ENCODE measurements at places on chromosomes 1 and 21.

GRCh38 chr1:167668108-167668507, 38.1 kb downstream of the RCSD1 start:
- no peak for DNase-seq

DNA sequence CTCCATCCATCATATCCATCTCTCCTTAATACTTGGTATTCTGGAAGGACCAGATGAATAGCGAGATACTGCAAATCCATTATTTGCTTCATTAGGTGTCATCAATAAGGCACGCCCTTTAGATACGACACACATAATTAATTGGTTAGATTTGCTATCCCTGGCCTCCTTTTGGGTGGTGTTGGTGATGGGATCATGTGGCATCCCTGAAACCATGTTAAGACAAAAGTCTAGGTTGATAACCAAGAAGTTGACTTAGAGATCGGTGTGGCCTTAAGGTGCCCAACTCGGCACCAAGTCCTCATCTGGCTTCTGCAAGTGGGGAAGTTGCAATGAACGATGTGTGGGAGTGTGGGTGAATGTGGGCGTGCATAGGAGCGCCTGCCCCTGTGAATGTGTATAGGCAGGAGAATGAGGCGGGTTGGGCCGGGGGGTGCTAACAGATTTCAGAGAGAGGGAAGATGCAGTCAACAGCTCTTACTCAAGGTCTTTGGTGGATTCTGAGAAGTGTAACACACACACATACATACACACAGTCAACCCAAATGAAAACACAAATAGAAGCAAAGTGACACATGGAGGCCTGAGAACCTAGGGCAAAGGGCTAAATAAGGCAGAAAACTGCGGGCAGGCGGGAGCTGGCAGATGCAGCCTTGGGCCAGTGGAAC, 415.7 kb upstream of the ESRRG start:
- DNase-seq = no peak

DNA sequence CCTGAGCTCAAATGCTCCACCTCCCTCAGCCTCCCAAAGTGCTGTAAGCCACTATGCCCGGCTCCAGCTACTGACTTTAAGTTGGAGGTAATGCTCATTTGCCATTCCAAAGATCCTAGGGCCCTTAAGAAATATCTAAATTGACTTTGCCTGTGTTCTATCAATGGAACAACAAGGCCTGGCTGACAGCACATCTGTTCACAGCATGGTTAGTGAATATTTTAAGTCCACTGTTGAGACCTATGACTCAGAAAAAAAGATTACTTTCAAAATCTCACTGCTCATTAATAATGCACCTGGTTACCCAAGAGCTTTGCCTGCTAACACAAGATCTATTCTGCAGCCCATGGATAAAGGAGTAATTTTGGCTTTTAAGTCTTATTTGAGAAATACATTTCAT, 3.5 kb upstream of the SSX2IP start:
- DNase-seq = no peak

GRCh38 chr1:244964112-244964971, 100.0 kb upstream of the HNRNPU start:
- no peak for DNase-seq

DNA sequence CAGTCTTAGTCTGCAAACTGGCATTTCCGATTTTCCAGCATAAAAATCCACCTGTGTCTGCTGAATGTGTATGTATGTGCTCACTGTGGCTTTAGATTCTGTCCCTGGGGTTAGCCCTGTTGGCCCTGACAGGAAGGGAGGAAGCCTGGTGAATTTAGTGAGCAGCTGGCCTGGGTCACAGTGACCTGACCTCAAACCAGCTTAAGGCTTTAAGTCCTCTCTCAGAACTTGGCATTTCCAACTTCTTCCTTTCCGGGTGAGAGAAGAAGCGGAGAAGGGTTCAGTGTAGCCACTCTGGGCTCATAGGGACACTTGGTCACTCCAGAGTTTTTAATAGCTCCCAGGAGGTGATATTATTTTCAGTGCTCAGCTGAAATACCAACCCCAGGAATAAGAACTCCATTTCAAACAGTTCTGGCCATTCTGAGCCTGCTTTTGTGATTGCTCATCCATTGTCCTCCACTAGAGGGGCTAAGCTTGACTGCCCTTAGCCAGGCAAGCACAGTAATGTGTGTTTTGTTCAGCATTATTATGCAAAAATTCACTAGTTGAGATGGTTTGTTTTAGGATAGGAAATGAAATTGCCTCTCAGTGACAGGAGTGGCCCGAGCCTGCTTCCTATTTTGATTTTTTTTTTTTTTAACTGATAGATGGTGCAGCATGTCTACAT, 2.5 kb upstream of the OLFML3 start:
- no peak for DNase-seq

DNA sequence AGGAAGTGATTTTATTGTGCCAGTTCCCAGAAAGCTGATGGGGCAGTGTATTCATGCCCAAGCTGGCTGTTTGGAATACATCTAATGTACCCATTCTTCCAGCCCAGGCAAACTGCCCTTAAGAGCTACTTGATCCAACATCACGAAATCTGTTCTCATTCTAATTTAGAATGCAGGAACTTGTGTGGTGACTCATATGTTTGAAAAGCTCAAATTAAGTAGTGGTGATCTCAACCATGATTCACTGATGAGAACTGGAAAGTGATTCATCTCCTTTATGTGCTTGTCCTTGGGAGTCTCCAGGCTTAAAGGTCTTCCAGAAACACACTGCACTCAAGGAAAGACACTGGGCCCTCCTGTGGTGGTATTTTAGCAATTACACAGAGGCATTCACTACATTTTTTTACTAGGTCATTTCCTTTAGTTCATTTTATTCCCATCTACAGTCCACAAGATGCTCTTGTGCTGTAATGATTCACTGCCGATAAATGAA, 65.4 kb downstream of the RPE65 start:
- DNase-seq = peak; percentile 4

GRCh38 chr1:21573971-21574465, 64.8 kb downstream of the ALPL start:
- peak; percentile 67 for DNase-seq

DNA sequence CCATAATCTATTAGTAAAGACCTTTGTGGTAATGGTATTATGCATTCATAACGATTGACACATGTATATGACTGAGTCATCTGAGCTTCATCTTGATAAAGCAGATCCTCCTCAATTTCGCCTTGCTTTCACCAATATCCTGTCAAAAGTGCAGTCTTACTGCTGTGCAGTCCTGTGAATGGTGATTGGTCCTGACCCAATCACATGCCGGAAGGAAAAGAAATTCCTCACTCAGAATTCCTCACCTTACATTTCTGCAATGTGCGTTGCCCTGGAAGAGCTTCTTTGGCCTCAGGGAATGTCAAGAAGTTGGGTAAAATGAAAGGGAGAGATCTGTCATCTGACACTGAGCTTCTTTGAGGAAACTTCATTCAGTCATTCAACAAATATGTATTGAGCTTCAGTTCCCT, 121.0 kb upstream of the TSPAN2 start:
- no peak for DNase-seq

DNA sequence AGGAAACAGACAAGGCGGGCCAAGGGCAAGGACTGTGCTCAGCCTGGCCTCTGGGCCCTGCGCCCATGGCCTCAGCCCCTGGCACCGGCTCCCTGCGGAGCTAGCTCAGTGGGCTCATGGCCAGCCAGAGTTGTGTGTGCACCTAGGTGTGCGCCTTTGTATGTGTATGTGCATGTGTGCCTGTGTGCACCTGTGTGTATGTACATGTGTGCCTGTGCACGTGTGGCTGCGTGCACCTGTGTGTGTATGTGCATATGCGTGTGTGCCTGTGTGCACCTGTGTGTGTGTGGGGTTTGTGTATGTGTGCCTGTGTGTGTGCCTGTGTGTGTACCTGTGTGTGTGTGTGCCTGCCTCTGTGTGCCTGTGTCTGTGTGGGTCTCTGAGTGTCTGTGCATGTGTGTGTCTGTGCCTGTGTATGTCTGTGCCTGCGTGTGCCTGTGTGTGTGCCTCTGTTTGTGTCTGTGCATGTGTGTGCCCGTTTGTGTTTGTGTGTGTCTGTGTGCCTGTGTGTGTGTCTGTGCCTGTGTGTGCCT, 7.4 kb downstream of the GPR137B start:
- no peak for DNase-seq

DNA sequence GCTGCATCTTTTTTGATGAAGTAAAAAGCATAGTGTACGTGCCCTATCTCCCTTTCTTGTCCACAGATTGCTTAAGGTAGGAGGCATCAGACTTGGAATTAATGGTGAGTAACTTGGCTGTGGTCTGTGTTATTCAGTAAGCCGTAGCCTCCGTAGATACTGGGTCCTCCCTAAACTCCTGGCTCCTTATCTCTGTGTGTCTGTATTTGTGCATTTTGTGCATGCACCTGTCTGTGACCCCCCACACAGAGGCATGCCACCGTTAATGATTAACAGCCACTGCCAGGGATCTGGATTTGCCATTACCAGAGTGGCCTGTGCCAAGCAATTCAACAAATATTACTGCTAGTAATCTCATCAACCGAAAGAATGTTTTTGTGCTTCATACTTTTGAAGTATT, 31.9 kb downstream of the MAP3K21 start:
- DNase-seq = no peak

- DNase-seq = no peak
Observed at GRCh38 chr1:201020721-201021629, 2.5 kb downstream of the KIF21B start.

DNA sequence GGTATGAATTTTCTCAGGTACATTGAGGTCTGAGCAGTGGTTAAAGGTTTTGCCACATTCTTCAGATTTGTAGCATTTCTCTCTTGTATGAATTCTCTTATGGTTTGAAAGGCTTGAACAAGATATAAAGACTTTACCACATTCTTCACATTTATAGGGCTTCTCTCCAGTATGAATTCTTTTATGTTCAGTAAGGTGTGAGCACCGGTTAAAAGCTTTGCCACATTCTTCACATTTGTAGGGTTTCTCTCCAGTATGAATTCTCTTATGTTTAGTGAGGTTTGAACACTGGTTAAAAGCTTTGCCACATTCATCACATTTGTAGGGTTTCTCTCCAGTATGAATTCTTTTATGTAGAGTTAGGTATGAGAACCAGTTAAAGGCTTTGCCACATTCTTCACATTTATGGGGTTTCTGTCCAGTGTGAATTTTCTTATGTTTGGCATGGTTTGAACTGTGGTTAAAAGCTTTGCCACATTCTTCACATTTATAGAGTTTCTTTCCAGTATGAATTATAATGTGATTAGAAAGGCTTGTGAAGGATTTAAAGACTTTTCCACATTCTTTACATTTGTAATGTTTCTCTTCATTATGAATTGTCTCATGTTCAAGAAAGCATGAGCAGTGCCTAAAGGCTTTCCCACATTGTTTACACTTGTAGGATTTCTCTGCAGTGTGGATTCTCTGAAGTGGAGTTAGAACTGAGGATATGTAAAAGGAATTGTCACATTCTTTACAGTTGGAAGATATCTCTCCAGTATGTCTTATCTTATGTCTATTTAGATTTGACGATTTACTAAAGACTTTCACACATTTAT, 18.4 kb upstream of the ZNF124 start:
- no peak for DNase-seq

GRCh38 chr1:19427087-19427781, 58.1 kb downstream of the CAPZB start:
- DNase-seq = no peak

DNA sequence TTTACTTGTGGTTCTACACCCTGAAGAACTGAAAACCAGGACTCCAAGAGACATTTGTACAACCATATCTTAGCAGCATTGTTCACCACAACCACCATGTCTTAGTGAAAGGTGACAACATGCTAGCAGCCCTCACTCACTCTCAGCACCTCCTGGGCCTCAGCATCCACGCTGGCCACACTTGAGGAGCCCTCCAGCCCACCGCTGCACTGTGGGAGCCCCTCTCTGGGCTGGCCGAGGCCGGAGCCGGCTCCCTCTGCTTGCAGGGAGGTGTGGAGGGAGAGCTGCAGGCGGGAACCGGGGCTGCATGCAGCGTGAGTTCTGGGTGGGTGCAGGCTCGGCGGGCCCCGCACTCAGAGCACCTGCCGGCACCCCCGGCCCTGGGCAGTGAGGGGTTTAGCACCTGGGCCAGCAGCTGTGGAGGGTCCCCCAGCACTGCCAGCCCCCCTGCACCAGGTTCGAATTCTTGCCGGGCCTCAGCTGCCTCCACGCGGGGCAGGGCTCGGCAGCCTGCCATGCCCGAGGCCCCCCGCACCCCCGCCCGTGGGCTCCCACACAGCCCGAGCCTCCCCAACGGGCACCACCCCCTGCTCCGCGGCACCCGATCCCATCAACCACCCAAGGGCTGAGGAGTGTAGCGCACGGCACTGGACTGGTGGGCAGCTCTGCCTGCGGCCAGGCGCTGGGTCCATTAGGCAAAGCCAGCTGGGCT, 9.2 kb downstream of the C1orf159 start:
- no peak for DNase-seq

- DNase-seq = peak; percentile 26
Observed at GRCh38 chr1:199218065-199218464, 579.2 kb downstream of the PTPRC start.

DNA sequence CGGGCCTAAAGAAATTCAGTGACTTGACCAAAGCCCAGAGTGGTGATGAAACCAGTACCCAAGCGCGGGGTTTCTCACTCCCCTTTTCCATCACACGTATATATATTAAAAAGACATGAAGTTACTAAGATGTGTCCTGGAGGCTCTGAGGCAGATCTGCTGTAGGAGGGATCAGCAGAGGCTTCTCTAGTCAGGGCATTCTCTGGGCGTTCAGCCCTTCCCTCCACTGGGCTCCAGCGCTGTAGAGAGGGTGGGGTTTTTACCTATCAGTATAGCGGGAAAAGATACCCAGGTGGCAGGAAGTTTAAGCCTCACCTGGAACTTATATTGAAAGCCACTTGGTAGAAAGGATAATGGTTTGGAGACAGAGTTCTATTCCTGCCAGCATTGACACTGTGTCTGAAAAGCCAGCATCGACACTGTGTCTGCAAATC, 862 bp upstream of the PLEKHO1 start:
- DNase-seq = no peak

DNA sequence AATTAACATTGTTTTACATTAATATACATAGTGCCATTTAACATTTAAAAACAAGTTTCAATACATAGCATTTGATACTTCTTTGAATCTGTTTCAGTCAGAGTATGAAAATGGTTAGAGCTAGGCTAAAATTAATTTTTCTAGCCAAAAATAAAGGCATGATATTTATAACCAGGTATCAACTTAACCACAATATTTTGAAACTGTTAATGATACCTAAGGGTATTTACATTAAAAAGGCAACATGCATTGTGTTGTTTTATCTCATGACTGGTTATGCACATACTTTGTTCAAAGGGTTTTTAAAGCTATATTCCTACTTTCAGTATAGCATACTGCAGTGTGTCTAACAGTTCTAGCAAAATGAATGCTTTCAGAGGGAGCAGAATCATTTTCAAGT, 130.0 kb downstream of the HS2ST1 start:
- no peak for DNase-seq

DNA sequence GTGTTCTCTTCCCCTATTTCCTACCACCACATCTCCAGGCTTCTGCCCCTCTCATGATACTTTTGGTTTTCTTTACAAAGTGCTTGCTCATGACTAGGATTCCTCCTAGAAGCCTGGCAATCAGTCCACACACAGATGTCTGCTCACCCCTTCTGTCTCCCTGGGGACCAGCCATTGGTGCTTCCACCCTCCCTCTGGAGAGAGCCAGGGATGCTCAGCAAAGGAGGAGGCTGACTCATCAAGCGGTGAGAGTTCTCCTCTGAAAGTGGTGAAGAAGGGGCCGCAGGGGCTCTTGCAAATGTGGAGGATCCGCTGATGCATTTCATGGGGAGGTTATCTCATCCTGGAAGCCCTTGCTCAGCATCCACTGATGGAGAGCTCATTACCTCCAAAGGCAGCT, 14.5 kb downstream of the NT5C1A start:
- no peak for DNase-seq

GRCh38 chr1:87678266-87678665, 349.6 kb downstream of the LMO4 start:
- no peak for DNase-seq
